ENCODE measurements at places on chromosomes 7 and 10. TPM values are rescaled to one million over a fixed set of nuclear protein-coding genes. Genes with fewer than 3 reads are reported as not detected.

Gene LDB3
- total RNA-seq: 1.3 TPM

Gene CNNM1
- total RNA-seq: 0.61 TPM

Gene NEURL1
- total RNA-seq: 0.13 TPM

Gene ASB10
- not detected for total RNA-seq

Gene ASB15
- not detected for total RNA-seq

Gene HMX2
- not detected for total RNA-seq

Gene GPR22
- not detected for total RNA-seq

Gene EPO
- total RNA-seq: not detected

Gene COL13A1
- not detected for total RNA-seq

Gene RNLS
- total RNA-seq: 10.2 TPM

Gene CTAGE8
- 0.71 TPM for total RNA-seq

Gene HABP2
- total RNA-seq: not detected

Gene PRKCQ
- total RNA-seq: 0.35 TPM

Gene INA
- not detected for total RNA-seq

Gene SH2B2
- total RNA-seq: 8.9 TPM

Gene AASS
- 24.7 TPM for total RNA-seq

DNA sequence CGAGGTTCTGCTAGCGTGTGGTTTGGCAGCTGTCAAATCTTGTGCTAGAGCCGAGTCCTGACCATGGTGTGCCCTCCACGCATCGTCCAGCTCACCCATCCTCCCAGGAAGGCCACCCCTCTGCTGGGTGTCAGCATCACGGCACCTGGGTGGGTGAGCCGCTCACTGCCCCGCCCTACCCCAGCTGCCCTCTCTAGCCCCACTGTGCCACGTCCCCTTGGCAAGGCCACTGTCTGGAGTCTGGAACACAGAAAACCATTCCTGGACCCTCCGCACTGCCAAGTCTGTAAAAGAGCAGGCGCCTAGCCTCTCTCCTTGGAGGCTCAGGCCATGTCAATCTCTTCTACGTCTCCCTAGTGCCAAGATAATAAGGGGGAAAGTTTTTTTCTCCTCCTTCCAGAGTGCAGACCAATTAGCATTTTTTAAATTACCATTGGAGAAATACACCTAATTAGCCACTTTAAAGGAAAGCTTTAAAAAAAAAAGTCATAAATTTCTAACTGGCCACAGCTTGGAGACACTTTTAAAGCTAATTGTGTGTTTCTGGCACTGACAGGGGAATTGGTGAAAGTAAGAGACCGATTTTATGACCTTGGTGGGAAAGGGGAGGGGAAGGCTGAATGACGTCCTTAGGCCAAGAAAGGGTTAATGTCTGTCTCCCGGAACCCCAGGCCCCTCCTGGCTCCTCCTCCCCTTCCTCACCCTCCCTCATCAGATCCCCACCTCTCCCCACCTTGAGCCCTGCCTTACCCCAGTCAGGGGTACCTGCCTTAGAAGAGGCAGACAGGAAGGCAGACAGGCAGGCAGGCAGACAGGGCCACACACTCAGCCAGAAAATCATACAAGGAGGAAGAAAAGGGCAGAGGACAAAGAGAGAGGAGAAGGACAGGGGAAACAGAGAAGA lies 151.2 kb downstream of the PLXNA4 start:
- no peak for DNase-seq

GRCh38 chr7:149261316-149261828 lies 624 bp upstream of the ZNF783 start:
- DNase-seq: no peak

DNA sequence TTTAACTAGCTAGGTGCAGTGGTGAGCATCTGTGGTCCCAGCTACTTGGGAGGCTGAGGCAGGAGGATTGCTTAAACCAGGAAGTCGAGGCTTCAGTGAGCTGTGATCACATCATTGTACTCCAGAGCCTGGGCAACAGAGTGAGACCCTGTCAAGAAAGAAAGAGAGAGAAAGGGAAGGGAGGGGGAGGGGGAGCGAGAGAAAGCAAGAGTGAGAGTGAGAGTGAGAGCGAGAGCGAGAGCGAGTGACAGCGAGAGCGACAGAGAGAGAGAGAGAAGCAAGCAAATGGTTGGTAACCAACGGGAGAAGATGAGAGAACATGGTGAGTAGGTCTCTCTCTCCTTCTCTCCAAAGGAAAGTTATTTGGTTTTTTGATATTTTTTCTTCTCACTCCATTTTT lies 69.8 kb upstream of the DGKI start:
- no peak for DNase-seq

DNA sequence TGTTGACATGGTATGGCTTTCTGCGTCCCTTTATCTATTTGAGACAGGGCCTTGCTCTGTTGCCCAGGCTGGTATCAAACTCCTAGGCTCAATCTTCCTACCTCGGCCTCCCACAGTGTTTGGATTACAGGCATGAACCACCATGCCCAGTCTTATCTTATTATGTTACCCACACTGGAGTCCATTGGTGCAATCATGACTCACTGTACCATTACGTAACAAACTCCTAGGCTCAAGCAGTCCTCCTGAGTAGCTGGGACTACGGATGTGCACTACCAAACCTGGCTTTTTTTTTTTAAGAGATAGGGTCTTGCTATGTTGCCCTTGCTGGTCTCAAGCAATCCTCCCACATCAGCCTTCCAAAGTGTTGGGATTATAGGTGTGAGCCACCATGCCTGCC lies 66.7 kb downstream of the CCDC3 start:
- DNase-seq: no peak

DNA sequence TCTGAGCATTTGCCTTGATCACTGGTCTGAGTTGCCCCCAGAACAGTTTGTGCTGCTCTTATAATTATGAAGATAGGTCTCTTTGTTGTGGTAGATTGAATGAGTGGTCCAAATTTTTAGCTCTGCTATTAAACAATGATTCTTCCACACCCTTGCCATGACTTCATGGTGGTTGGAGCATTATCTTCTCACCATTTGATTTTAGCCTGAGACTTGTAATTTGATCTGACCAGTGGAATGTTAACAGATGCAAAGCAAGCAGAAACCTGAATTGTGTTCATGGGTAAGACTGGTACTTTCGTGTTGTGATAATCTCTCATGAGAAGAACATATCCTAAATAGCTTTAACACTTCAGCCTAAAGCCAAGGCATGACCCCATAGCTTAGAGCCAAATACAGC lies 139.1 kb downstream of the TFPI2 start:
- no peak for DNase-seq

- DNase-seq: no peak
Measured at GRCh38 chr10:11553773-11554381, 57.6 kb downstream of the USP6NL start.

DNA sequence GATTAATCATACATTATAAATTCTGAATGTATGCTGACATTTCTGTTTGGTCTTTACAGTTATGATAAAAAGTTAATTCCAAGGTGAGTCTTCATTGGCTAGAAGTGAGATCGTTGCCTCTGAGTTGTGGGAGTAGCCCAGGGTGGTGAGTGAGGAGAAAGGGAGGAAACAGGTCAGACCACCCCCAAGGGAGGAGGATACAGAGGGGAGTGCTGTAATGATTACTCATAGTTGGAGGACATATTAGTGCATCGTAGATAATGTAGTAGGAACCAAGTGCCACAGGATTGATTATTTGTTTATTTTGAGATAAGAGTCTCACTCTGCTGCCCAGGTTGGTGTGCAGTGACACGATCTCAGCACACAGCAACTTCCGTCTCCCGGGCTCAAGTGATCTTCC lies 672.2 kb downstream of the INHBA start:
- no peak for DNase-seq

DNA sequence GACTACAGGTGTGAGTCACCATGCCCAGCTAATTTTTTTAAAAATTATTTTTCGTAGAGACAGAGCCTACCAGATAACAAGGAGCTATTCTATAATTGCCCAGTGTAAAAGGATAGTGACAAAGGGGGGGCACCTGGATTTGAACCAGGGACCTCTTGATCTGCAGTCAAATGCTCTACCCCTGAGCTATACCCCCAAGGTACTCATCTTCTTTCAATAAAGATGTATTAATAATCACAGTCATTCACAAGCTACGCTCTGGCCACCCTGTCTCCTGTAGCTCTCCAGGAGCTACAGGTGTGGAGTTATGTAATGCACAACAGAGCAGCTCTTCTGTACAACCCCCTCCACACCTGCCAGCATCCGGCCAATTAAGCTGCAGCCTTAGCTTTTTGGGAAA lies 83.5 kb downstream of the ZNF777 start:
- no peak for DNase-seq

GRCh38 chr10:33215635-33216034 lies 118.8 kb downstream of the NRP1 start:
- no peak for DNase-seq

- no peak for DNase-seq
Measured at GRCh38 chr10:43737003-43737402, 88.3 kb upstream of the ZNF32 start.

DNA sequence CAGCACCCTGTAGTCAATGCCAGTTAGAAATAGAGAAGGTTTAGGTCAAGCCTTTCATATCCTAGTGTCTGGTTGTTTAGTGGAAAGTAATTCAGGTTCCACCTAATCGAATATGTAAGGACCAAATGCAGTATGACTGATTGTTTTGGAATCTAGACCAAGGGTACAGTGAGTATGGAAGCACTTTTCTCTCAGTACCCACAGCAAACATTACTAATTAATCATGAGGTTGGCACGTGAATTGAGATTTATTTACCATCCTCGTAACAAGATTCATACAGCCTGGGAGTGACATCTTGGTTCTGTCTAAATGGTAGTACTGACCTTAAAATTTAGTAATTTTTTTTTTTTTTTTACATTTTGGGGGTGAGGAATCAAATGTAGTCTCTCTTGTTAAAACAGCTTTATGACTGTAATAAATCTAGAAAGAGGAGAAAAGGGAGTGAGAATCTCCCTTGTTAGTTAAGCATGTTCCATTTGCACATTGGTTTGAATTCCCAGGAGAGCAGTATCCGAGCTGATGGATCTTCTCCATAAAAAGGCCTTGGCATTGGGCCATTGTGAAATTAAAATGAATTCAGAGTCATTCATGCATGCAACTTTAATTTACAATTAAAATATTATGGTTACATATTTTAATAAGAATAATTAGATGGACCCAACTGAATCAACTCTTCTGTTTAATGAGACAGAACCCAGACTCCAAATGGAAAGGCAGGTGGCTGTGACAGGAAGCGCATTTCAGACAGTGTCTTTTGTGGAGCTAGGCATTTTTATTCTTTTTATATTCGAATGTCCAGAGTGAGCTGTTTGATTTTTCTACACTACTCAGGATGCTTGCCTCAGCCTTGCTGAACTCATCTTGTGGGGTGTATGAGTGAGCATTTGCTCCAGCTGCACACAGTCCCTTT lies 57.6 kb downstream of the SNX10 start:
- DNase-seq: no peak

GRCh38 chr10:86950349-86950748 lies 7.1 kb downstream of the MMRN2 start:
- no peak for DNase-seq

GRCh38 chr10:30589441-30589840 lies 40.1 kb downstream of the LYZL2 start:
- peak; percentile 78 for DNase-seq

DNA sequence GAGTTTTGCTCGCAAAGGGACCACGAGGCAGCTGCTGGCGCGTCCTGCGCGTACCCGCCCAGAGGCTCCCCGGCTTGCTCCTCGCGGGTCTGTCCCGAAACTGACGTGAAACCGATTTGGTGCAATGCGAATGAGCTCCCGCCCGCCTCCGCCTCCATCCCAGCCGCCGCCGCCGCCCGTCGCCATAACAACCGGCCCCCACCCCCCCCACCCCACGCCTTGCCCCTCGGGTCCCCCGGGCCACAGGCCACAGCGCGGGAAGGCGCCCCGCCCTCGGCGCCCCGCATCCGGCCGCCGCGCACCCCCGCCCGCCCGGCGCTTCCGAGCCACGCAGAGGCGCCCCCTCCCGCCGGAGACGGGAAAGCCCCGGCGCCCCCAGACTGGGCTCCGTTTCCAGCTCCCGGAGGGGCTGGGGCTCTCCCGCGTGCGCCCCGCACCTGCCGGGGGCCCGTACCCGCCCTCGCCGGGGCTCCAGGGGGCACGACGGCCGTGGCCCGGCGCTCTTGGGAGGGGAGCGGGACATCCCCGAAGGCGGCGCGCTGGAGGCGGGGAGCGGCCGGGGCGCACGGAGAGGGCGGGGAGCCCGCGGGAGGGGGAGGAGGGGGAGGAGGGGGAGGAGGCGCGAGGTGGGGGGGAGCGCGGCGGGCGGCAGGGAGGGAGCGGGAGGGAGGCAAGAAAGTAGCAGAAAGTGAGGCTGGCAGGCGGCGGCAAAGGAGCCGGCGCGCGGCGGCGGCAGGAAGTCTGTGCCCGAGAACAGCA lies at the start of gene CAMK1D:
CAMK1D (plus strand) TSS at position 678 of the 759 bp plus-strand sequence.
- peak; percentile 95 for DNase-seq

GRCh38 chr10:8778713-8779112 lies 724.2 kb downstream of the GATA3 start:
- no peak for DNase-seq

- no peak for DNase-seq
Measured at GRCh38 chr10:104340641-104341040, 2.4 kb upstream of the ITPRIP start.

GRCh38 chr7:155311826-155312537 lies 14.3 kb downstream of the INSIG1 start:
- no peak for DNase-seq

DNA sequence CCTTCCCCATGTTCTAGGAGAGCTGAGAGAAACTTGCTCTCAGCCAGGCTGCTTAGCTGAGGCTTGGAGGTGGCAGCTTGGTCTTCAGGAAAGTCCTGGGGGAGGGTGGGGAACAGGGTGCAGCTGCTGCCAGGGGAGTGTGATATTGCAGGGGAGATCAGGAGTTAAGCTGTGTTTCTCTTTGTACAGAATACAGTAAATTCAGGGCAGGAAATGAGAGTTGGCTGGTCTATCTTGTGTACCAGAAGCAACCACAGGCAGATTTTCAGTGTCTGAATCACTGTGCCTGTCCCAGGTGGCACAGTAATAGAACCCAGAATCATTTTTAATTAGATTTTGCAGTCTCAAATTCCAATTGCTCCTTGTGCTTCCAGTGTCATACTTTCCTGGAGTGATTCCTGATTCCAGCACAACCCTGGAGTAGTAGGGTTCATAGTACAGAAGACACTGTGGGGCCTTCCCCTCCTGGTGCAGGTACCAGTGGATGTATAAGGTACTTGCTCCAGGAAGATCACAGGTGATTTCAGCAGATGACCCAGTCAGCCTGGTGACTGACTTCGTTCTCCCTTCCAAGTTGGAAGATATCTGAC lies 94.0 kb upstream of the TARP start:
- DNase-seq: no peak

DNA sequence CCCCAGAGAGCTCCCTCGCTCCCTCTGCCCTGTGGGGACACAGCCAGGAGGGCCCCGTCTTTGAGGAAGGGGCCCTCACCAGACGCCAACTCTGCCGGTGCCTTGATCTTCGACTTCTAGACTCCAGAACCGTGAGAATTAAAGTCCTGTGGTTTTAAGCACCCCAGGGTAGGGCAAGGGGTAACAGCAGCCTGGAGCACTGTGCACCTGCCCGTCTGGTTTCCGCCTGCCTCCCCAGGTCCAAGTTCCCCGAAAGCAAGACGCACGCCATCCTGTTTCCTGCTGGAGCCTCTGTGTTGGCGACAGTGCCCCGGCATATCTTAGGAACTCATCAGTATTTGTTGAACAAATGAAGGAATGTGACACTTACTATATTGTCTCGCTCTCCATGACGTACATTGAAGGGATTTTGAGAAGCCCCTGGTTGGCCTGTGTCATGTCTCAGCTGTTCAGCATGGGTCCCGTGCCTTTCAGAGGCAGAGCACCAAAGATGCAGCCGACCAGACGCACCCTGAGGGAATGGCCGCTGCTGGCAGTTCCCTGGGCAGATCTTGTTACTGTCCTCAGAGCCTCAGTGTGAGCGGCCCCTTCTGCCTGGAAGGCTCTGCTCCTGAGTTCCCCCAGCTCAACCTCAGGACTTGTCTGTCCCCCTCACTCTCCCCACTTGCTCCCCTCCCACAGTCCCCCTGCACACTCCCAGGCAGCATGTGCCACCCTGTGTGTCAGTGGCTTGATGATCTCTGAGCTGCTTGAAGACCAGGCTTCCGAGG lies 226.2 kb downstream of the TCERG1L start:
- no peak for DNase-seq

All from mesenteric fat pad (tissue), 1 donor.